Activated naive CD8-positive, alpha-beta T cell treated with anti-CD3 and anti-CD28 coated beads, Interleukin-2, amount 10 ng/mL, durations not matched to agents 7 days and 5 days (primary cell): ENCODE measurements at places on chromosomes 6 and 20. TPM values are rescaled to one million over a fixed set of nuclear protein-coding genes. Genes with fewer than 3 reads are reported as not detected.
A peak's percentile ranks its signal among the peaks of the same experiment; 100 is the strongest.

DNA sequence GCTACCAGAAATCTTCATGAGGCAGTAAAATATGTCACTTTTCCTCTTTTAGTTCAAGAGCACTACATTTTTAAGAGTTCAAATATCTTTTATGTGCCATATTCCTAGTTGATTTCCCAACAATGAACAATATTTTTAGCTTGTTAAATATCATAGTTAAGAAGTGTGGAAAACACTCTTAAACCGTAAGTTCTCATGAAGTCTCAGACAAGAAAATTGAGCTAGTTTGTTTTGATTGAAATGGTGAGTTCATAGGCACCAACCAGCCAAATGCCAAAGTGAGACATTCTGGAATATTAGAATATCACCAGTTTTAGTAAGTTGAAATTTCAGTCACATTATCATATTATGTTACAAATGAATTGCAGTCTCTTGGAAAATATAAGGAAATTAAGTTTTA lies 277.2 kb upstream of the HSF2 start:
- no peak for DNase-seq
- no peak overlapping the region for H3K4me3 ChIP-seq
- H3K27ac ChIP-seq = no peak overlapping the region

DNA sequence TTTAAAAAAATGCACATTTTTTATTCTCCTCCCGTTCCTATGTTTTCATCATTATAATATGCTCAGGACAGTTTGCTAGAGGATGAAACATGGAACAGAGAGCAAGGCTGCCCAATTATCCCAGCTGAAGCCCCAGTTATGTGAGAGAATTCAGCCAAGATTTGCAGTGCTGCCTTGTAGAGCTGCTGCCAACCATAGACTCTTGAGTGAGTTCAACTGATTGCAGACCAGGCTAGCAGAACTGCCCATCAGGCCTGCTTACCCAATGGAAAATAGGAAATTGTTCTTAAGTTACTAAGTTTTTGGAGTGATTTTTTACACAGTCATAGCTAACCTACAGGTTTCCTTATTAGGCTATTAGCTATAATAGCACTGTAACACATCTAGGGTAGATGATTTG lies 128.7 kb upstream of the VGLL2 start:
- H3K36me3 ChIP-seq = no peaks in the 10 kb centered on the region
- no peak overlapping the region for H3K4me3 ChIP-seq
- H3K4me1 ChIP-seq = no peaks in the 10 kb centered on the region
- no peak for DNase-seq
- no peaks in the 10 kb centered on the region for H3K27me3 ChIP-seq

DNA sequence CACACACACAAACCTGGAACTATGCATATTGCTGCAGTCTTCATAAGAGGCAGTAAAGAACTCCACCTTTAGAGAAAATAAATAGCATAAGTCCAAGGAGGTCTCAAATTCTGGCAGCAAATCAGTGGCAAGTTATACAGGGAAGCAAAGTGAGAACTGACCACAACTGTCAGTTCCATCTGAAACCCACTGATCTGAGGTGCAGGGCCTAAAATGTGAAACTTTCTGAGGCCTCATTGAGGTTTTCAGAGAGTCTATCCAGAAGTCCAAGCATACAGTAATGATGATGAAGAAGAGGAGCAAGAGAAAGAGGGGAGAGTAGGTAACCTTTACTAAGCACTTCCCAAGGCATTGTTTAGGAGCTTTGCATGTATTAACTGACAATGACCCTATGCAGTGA lies 36.3 kb downstream of the MTFR2 start:
- no peaks in the 10 kb centered on the region for H3K4me1 ChIP-seq
- H3K4me3 ChIP-seq = no peak overlapping the region
- no peaks in the 10 kb centered on the region for H3K36me3 ChIP-seq
- peaks cover 3% of the 10 kb centered on the region for H3K27me3 ChIP-seq
- DNase-seq = no peak

Gene DLK2
- total RNA-seq = 0.37 TPM

- H3K27ac ChIP-seq = no peak overlapping the region
- peaks cover 23% of the 10 kb centered on the region for H3K27me3 ChIP-seq
- no peak for DNase-seq
- peaks cover 1% of the 10 kb centered on the region for H3K36me3 ChIP-seq
- peaks cover 13% of the 10 kb centered on the region for H3K4me1 ChIP-seq
These were observed 35.2 kb upstream of the CDH22 start for GRCh38 chr20:46343348-46343974.

Gene NOTCH4
- total RNA-seq = 0.79 TPM

DNA sequence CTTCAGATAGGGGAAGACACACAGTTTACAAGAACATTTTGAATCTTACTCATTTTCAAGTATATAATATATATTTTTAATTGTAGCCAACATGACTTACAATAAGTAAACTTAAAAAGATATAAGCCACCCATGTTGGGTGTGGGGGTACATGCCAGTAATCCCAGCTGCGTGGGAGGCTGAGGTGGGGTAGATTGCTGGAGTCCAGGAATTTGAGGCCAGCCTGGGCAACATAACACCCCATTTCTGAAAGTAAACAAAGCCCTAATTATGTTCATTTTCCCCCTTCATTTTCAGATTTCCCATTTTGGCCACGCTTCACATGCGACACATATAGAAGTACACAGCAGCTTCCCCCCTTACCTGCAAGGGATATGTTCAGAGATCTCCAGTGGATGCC lies 30.5 kb downstream of the SERPINB6 start:
- DNase-seq = no peak
- peaks cover 44% of the 10 kb centered on the region for H3K4me1 ChIP-seq
- peak overlapping the region; percentile 96 for H3K27ac ChIP-seq
- H3K27me3 ChIP-seq = no peaks in the 10 kb centered on the region

Gene MCHR2
- total RNA-seq = not detected

- H3K4me1 ChIP-seq = peaks cover 3% of the 10 kb centered on the region
- DNase-seq = no peak
- no peak overlapping the region for H3K4me3 ChIP-seq
- H3K36me3 ChIP-seq = no peaks in the 10 kb centered on the region
- H3K27me3 ChIP-seq = no peaks in the 10 kb centered on the region
These were observed 377.7 kb downstream of the BTBD9 start for GRCh38 chr6:38262026-38262425.

Gene KCNK16
- not detected for total RNA-seq

Gene MOCS1
- 0.37 TPM for total RNA-seq
